Transverse colon (tissue), 4 donors: ENCODE measurements at places on chromosomes 3 and 15.
A peak's percentile ranks its signal among the peaks of the same experiment; 100 is the strongest.

DNA sequence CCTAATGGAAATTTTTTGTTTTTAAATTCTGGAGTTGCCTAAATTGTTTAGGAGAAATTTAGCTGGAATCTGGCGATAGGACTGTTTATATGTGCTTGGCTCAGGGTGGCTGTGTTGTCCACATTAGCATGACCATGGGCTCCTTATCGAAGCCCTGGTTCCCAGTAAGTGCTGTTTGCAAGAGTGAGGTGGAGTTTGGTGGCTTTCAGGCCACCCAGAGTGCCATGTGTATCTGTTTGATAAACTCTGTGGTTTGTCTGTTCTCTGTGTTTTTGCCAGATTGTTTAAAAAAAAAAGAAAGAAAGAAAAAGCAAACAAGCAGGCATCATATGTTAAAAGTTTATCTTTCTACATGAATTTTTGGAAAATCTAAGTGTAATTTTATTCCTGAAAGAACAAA lies 51.5 kb downstream of the PLCL2 start:
- DNase-seq, result no peak
- no peak overlapping the region for H3K4me3 ChIP-seq
- H3K27ac ChIP-seq, result no peak overlapping the region
- peaks cover 5% of the 10 kb centered on the region for H3K4me1 ChIP-seq
- H3K27me3 ChIP-seq, result no peaks in the 10 kb centered on the region

DNA sequence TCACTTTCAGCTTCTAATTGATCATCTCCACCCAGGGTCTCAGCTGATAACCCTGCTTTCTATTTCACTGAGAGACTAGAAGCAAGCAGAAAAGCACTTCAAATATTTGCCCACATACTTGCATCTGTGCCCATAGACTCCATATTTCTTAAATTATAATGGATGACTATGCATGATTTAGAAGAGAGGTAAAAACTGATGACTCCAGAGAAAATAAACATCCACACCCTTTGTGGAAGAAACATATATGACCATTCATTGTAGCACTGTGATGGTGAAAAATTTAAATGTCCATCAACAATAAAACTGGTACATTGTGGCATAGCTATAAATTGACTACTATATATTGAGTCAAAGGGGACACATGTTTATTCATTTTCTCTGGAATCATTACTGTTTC lies 7.1 kb upstream of the IGF2BP2 start:
- no peaks in the 10 kb centered on the region for H3K36me3 ChIP-seq
- H3K4me3 ChIP-seq, result no peak overlapping the region
- no peaks in the 10 kb centered on the region for H3K27me3 ChIP-seq
- H3K4me1 ChIP-seq, result no peaks in the 10 kb centered on the region

GRCh38 chr3:28077572-28077971 lies 163.8 kb upstream of the CMC1 start:
- H3K36me3 ChIP-seq, result no peaks in the 10 kb centered on the region
- no peak for DNase-seq
- no peak overlapping the region for H3K27ac ChIP-seq
- no peaks in the 10 kb centered on the region for H3K27me3 ChIP-seq

- no peak overlapping the region for H3K27ac ChIP-seq
- H3K36me3 ChIP-seq, result no peaks in the 10 kb centered on the region
- peak; percentile 81 for DNase-seq
- H3K27me3 ChIP-seq, result no peaks in the 10 kb centered on the region
Measured at GRCh38 chr15:60520825-60521368, 42.0 kb upstream of the ICE2 start.

GRCh38 chr15:60865507-60865906 lies 363.6 kb downstream of the RORA start:
- no peak for DNase-seq
- no peaks in the 10 kb centered on the region for H3K27me3 ChIP-seq
- no peaks in the 10 kb centered on the region for H3K4me1 ChIP-seq
- no peak overlapping the region for H3K4me3 ChIP-seq

DNA sequence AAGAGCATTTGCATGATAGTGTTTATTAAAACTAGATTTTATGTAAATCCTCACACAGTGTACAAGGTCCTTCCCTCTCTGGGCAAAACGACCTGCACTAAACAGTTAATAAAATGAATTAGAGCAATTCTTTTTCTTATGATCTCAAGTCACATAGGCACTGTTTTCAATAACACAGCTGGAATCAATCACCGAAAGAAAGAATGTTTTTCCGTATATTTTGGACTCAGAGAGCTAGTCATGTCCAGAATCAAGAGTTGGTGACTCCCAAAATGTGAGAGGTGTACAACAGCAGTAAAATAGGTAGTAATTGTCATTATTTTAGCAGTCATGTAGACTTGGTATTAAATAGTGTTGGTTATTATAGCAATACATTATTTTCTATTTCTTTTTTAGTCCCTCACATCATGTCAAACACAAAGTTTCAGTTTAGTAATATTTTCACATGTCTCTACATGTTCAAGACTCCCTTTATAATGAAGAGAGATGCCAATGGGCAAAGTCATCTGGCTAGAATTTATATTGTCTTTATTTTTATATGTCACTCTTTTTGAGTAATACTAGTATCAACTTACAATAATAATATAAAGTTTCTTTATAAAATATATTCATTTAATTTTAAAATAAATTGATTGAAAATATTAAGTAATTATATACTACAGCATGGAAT lies 448.6 kb upstream of the CDIN1 start:
- no peaks in the 10 kb centered on the region for H3K36me3 ChIP-seq
- H3K4me1 ChIP-seq, result no peaks in the 10 kb centered on the region
- H3K27me3 ChIP-seq, result no peaks in the 10 kb centered on the region
- no peak overlapping the region for H3K27ac ChIP-seq
- H3K4me3 ChIP-seq, result no peak overlapping the region
- no peak for DNase-seq

GRCh38 chr3:140384028-140384771 lies 293.7 kb upstream of the TRIM42 start:
- no peaks in the 10 kb centered on the region for H3K27me3 ChIP-seq
- no peak overlapping the region for H3K4me3 ChIP-seq
- no peak overlapping the region for H3K27ac ChIP-seq
- H3K4me1 ChIP-seq, result no peaks in the 10 kb centered on the region

GRCh38 chr3:89238846-89239245 lies 131.4 kb downstream of the EPHA3 start:
- H3K4me3 ChIP-seq, result no peak overlapping the region
- H3K27me3 ChIP-seq, result no peaks in the 10 kb centered on the region
- DNase-seq, result no peak
- no peaks in the 10 kb centered on the region for H3K4me1 ChIP-seq
- no peaks in the 10 kb centered on the region for H3K36me3 ChIP-seq

GRCh38 chr15:99421172-99421656 lies 144.6 kb upstream of the MEF2A start:
- H3K27ac ChIP-seq, result no peak overlapping the region

GRCh38 chr3:40043444-40043755 lies 234.0 kb downstream of the MYRIP start:
- H3K4me3 ChIP-seq, result no peak overlapping the region
- DNase-seq, result no peak
- H3K4me1 ChIP-seq, result no peaks in the 10 kb centered on the region
- no peak overlapping the region for H3K27ac ChIP-seq

DNA sequence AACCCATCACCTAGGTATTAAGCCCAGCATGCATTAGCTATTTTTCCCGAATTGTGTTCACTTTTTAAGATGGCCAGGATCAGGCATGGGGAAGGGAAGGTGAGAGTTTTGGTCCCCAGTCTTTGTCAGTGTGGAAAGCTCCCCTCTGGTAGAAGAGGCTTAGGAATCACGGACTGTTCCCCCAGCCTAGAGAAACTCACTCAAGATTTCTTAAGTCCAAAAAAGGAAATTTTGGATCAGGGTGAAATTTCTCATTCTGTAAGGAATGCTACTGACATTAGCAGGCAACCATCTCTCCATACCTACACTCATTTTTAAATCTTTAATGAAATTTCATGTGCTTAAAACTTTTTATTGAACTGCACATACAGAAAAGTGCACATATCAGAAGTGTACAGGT lies 70.3 kb upstream of the GALNT15 start:
- H3K4me3 ChIP-seq, result no peak overlapping the region
- DNase-seq, result no peak
- no peaks in the 10 kb centered on the region for H3K27me3 ChIP-seq
- H3K36me3 ChIP-seq, result no peaks in the 10 kb centered on the region
